MM.1S (cell line): ENCODE measurements at places on chromosomes 11 and 22.

DNA sequence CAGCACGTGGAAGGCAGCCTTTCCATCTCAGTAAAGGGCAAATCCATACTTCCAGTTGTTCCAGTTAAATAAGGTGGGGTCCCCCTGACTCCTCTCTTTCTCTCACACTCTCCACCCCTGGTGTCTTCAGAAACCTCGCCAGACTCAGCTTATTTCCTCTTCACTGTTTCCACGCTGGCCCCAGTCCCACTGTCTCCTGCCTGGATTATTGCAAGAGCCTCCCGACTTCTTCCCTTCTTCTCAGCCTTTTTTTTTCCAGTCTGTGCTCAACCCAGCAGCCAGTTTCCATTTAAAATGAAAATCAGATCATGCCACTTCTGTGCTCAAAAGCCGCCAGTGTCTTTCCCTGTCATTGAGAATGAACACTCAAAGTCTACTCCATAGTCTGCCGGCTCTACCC, 131.4 kb downstream of the PKNOX2 start:
- DNase-seq = no peak

DNA sequence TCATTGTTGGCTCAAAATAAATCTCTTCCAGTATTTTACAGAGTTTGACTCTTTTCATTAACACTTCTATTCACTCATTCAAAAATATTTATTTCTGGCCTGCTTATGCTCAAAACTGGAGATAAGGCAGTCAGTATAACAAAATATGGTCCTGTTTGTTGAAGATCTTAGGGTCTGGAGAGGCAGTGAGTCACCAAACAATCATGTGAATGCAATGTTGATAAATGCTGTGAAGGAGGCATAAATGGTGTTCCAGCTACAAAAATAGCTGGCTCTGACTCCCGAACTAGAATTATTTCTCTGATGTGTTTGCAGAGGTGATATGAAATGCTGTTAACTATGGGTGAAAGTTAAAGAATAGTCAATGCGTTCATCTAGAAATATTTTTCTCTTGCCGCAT, 390.6 kb downstream of the AASDHPPT start:
- no peak for DNase-seq

DNA sequence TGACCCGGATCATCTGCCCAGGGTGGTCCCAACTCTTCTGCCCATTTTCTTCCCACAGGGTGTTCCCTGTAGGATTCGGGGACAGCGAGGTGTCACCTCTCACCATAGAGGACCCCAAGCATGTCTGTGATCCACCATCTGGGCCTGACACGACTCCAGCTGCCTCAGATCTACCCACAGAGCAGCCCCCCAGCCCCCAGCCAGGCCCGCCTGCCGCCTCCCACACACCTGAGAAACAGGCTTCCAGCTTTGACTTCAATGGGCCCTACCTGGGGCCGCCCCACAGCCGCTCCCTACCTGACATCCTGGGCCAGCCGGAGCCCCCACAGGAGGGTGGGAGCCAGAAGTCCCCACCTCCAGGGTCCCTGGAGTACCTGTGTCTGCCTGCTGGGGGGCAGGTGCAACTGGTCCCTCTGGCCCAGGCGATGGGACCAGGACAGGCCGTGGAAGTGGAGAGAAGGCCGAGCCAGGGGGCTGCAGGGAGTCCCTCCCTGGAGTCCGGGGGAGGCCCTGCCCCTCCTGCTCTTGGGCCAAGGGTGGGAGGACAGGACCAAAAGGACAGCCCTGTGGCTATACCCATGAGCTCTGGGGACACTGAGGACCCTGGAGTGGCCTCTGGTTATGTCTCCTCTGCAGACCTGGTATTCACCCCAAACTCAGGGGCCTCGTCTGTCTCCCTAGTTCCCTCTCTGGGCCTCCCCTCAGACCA, 24.0 kb downstream of the CSF2RB start:
- no peak for DNase-seq

DNA sequence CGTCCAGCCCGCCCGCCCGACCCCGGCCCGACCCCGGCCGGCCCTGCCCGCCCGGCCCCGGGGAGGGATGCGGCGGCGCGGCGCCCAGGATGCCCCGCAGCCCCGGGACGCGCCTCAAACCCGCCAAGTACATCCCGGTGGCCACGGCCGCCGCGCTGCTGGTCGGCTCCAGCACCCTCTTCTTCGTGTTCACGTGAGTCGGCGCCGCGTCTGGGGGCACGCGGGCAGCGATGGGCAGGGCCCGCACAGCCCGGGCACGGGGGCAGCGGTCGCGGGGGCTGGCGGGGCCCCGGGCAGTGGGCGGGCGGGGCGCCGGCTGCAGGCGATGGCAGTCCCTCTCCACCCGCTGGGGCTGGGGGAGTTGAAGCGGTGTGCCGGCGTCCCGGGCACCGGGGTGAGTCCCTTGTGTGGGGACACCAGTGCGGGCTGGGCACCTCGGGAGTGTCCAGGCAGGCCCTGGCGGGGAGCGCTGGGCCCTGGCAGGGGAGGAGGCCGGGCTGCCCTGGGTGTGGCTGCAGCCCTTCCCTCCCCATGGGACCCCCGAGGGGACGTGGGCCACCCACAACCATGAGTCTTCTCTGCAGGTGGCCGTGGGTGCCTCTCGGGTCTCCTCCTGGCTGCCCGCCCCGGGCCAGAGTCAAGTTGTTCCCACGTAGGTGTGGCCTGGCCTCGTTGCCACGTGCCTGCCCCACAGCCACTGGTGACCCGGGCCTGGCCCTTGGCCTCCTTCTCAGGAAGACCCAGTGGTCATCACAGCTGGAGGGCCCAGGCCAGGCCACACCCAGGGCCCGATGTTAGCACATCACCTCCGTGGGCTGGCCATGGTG, 468 bp downstream of the ZDHHC8 start:
- no peak for DNase-seq
